ELF-1 (cell line): ENCODE measurements at places on chromosomes 16 and 17.

DNA sequence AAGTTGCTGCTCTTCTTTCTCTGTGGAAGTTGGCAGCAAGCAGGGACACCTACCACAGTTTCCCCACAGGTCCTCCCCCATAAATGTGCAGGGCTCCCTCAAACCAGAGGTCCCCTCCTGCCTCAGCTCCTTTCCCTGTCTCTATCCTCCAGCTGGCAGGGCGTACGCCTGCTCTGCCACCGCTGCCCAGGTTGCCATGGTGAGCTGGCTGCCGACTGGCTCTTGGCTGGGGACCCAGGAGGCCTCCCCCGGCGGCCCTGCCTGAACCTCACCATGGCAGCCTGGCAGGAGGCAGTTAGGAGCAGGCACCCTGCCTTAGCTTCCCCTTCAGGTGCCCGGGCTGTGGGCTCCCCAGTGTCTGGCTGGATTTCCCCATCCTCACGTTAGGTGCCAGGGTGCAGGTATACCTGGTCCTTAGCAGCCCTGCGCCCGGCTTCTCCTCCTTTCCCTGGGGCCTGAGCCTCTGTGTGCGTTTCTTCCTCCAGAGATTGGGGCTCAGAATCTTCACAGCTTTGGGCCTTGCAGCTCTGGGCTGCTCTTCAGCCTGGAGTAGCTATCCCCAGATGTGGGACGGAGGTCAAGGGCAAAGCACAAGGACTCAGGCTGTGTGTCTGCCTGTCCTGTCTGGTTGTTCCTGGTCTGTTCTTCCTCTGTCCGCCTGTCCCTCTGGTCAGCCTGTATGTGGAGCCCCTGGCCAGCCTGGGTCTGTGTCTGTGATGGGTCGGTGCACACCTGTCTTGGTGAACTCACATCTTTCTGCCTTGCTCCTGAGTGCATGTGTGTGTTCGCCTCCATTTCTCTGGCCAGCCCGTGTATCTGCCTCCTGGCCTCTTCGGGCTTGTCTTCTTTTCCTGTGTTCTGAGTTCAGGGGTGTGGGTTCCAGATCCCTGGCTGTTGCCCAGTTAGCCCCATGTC lies 15.7 kb downstream of the GJD3 start:
- no peak for DNase-seq

GRCh38 chr16:28188085-28188916 lies 23.5 kb downstream of the XPO6 start:
- no peak for DNase-seq

DNA sequence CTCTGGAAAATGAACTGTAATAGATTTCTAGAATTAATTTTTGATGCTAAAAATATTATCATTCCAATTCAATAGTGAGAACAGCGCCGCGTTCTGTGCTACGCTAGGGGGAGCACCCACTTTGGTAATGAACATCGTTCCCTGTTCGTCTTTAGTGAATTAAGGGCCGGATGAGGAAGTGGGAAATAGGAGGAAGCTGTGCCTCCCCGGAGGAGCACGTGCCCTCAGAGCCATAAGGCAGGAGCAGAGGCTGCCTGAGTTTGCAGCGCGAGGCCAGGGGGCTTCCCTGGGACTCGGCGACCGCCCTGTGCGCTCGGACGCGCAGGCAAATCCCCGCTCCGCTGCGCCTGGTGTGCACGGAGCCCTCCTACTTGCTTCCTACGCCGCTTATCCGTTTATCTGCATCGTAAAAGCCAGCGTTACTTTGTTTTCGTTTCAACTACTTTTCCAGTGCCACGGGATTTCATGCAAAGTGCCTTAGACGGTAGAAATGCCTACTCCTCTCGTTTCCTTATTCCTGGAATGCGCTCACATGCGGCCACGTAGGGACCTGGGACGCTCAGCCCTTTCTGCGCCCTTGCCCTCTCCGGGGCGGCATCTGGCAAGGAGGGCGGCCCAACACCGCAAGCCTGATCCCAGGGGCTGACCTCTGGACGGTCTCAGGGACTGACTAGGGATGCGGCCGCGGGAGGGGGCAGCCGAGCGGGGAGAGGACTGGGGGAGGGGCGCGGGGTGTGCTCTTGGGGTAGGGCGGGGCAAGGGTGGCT lies 76.4 kb downstream of the KCNJ12 start:
- peak; percentile 84 for DNase-seq

- no peak for DNase-seq
These were observed 135.8 kb upstream of the CA10 start for GRCh38 chr17:52294301-52294700.

- no peak for DNase-seq
These were observed 26.9 kb upstream of the ZNHIT3 start for GRCh38 chr17:36459601-36460000.

DNA sequence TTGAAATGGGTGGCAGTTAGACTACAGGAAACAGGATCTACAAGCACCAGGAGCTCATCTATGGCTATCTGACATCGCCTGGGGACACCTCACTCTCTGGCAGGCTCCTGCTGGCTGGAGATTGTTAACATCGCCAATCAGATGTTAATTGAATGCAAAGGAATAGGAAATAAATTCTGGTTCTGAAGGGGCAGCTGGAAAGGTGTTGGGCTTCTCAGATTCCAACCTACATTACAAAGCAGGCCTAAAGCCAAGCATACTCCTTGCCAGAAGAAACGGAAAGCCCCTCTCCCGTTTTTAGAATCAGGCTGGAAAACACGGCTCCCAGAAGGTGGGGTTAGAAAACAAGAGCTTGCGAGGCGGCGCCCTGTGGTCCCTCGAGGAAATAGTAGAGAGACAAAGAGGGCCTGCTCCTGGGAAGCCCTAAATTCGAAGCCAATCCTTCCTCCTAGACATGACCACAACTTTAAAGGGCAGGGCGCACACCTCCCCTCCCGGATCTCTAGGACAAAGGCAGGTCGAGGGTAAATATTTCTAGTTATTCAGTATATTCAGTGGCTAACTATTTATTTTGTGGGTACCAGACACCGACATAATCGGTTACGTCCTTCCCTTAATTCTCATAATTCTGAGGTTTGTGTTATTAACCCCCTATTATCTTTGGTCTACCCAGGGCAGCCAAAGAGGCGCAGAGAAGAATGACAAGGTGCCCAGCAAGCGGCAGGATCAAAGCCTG lies 763 bp upstream of the TOM1L1 start:
- DNase-seq = peak; percentile 86

- DNase-seq = peak; percentile 77
These were observed 188.6 kb upstream of the PSMD7 start for GRCh38 chr16:74107795-74108610.

GRCh38 chr17:57107498-57108101 lies 22.6 kb downstream of the AKAP1 start:
- DNase-seq = no peak

- peak; percentile 47 for DNase-seq
These were observed 71.8 kb downstream of the IRF8 start for GRCh38 chr16:85970738-85971137.

GRCh38 chr16:75262104-75262799 lies 10.8 kb upstream of the BCAR1 start:
- DNase-seq = no peak

GRCh38 chr16:15880434-15881308 lies 7.7 kb downstream of the CEP20 start:
- DNase-seq = no peak

DNA sequence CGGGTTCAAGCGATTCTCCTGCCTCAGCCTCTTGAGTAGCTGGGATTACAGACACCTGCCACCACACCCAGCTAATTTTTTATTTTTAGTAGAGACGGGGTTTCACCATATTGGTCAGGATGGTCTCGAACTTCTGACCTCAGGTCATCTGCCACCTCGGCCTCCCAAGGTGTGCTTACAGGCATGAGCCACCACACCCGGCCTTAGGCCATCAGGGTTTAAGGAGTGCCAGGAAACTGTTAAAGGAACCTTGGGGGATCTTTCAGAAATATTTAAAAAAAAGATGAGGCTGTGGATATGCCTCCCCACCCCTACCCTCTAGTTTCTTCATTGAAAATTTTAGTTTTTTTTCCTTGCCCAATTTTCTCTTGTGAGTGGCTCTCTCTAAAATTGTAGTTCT lies 31.4 kb upstream of the UBE2G1 start:
- DNase-seq = no peak

GRCh38 chr17:66326476-66327047 lies 24.1 kb downstream of the PRKCA start:
- no peak for DNase-seq

DNA sequence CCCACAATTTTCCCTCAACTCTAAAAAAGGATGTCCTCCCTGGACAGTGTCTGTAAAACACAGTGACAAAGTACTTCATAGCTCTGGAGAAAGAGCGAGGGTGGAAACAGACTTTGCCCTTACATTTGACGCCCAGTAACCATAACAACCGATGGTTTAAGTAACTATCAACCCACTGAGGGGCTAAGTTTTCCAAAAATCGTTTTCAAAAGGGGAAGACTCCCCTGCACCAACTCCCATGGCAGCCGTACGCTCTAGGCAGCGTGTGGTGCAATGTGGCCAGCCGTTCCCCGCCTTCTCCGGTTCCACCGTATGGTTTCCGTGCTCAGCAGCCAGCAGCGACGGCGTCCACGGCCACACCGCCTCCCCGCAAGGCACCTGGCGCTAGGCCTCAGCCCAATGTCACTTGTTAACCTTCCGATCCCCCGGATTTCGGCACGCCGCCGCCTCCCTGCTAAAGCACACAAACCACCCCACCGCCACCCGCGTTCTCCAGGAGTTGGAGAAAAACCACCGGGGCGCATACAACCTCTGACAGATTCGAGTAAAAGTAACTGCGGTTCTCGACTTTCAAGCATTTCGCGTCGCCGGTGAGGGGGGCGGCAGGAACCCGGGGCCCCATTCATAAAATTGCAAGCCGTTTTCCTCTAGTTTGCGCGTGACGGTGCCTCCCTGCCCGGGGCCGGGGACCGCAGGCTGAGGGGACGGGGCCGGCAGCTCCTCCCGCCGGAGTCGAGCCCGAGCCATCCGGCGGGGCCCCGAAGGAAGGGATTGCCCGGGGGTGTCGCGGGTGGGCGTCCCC lies 661 bp downstream of the TEX2 start:
- DNase-seq = peak; percentile 46

- no peak for DNase-seq
These were observed 72.1 kb downstream of the SLC5A11 start for GRCh38 chr16:24917891-24918290.

DNA sequence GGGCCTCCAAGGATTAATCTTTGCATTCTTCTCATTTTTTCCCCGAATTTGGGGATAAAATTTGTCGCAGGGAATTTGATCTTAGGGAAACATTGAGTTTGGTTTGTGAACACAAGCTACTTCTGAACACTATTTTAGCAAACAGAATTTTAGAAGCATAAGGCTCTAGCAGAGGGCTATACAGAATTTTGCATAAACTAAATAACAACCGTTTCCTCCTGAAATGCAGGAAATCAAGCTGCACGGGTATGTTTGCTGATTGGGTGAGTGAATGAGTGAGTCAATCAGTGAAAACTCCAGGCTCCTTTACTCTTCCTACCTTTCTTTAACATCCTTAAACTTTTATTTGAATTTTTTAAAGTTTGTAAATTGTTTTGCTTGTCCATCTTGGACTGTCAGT lies 81.3 kb upstream of the GNAO1 start:
- DNase-seq = no peak

DNA sequence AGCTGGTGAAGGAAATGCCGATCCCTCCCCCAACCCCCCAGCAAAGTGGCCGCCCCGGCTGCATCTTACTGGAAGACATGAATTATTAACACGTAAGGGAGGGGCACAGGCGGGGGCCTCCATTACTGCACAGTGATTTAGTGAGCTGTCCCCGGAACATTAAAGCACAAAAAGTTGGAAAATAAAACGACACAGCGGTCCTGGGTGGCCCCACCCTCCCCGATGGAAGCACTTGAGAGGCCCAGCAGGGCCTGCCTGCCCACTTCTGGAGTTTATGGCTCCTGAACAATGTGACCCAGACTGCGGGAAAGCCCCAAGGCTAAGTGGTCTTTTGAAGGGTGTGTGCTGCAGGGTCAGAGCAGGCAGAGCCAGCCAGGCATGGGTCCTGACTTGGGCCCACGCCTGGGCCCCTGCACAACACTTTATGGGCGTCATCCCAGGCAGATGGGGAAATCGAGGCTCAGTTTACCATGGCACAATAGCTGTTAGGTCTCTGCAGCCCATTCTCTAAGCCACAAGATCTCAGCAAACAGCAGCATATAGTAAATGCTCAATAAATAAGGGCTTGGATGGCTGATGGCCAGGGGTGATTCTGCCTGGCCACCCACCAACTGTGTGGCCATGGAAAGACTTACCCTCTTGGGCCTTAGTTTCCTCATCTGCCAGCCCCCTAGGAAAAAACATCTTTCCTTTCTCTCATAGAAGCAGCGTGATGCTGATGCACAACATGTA lies 22.8 kb downstream of the CCDC102A start:
- DNase-seq = peak; percentile 87

GRCh38 chr17:12859520-12859919 lies 70.2 kb downstream of the ARHGAP44 start:
- DNase-seq = no peak

DNA sequence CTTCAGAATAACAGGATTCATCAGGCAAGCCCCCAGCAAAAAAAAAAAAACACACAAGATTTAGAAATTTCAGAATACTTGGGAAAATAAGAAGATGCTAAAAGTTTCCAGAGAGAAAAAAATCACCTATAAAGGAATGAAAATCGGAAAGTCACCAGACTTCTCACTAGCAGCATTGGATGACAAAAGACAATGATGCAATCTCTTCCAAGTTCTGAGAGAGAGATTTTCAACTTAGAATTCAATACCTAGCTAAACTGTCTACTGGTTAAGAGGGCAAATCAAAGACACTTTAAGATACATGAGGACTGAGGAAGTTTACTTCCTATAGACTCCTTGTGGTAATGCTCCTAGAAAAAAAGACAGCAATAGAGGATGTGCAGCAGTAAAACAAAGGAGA lies 23.9 kb upstream of the TNS4 start:
- no peak for DNase-seq

DNA sequence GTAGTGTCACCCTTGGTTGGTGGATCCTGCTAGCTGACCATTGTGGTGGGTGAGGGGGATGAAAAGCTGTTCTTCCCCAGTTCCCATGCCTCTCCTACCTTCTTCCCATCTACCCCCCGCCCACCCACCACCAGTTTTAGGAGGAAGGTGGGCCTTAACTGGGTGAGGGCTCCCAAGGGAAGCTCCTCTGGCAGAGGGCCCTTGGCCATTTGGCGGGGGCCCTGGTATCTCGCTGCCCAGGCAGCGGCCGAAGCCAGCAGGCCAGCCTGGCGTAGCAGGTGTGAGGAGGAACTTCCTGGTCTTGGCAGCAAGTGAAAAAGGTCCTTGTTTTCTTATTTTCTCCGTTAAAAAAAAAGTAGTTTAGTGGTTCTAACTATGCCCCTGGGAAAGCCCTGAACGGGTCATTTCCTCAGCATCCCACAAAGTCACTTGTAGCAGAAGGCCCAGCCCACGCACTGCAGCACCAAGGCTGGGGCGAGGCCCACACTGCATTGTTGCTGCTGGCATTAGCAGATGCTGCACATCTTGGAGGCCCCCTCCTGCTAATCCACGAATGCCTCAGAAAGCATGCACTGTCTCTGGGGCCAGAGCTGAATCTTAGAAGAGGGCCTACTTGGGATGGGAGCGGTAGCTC lies 72.5 kb downstream of the MPRIP start:
- no peak for DNase-seq

- no peak for DNase-seq
These were observed 676 bp downstream of the CPD start for GRCh38 chr17:30379303-30379902.

GRCh38 chr16:67486805-67487204 lies 3.5 kb upstream of the AGRP start:
- no peak for DNase-seq
